ENCODE measurements at places on chromosomes 3 and 15.

DNA sequence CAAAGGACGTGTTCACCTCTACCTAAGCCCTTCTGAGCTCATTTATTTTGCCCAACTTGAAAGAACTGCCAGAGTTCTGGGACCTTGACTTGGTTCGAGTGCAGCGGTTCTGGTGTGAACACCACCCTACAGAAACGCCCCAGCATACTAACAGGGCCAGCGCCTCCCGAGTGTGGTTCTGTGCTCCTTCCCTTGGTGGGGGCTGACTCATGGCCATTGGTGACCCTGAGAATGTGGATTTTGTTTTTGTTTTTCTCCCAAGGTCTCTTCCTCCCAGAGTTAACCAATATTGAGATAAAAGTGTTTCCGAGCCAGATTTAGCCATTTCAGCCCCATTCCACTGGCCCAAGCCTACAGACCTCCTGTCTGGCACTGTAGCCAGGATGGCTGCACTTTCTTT is 27.9 kb downstream of the SEMA7A start:
- no peak for DNase-seq

DNA sequence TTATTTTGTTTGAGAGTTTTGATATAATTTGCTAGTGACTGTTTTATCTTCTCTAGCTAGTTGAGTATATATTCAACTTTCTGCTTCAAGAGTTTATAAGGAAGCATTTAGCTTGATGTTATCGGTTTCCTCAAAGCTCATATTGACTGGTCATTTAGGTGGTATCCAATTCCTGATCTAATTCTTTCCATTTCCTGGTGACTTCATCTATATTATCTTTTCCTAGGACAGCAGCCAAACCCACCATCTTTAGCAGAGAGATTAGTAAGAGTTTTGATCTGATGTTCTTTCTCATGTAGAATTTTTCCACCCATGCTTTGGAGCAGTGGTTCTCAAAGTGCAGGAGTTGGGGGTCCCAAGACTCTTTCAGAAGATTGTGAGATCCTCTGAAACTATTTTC is 148.6 kb upstream of the STT3B start:
- no peak for DNase-seq

DNA sequence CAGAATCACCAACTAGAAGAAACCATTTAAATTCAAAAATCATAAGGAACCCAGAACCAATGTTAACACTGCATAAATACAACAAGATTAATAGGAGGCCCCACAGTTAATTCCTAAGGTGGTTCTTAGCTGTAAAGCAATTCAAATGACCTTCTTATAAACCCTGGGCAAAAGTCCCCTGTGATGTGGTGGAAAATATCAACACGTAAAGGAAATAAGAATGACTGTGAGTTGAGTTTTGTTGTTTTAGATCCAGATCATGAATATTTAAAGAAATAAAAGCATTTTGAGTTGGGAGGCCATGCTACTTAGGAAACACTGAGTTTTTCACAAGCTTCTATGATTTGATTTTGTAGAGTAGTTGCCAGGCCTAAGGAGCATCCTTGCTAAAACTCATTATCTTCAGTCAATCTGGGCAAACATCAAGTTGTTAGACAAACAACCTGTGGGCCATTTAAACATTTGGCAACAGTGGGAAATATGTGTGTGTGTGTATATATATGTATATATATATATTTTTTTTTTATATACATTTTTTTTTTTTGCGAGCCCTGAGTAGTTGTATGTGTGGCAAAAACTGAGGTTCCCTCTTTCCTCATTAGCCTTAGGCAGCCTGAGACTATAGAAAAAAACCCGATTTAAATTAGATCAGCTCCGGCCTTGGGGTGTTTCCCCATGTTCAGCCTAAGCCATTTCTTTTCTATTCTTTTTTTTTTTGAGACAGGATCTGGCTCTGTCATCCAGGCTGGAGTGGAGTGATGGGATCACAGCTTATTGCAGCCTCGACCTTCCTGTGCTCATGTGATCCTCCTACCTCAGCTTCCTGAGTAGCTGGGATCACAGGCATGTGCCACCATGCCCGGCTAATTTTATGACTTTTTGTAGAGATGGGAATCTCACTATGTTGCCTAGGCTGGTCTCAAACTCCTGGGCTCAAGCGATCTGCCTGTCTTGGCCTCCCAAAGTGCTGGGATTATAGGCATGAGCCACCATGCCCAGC is 8.0 kb upstream of the PXK start:
- DNase-seq, result no peak

GRCh38 chr15:77599899-77600298 is 32.8 kb downstream of the LINGO1 start:
- DNase-seq, result no peak

DNA sequence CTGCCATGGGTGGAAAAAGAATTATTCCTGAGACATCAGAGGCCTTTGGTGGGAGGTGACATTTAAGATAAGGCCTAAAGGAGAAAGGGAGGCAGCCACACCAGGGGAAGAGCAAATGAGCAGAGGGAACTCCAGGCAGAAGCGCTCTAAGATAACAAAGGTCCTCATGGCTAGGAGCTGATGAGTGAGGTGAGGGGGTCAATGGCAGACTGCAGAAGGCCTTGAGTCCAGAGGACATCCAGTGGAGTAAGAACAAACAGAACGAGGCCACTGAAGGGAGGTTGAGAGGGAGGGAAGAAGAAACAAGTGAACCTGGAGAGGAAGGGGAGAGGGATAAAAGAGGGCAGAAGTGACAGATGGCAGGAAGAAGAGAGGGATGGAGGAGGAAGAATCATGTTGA is 97.3 kb downstream of the CTNNB1 start:
- DNase-seq, result no peak

Measured in right forelimb (tissue), 1 donor.